Hepatocyte (in vitro differentiated cells): ENCODE measurements at places on chromosomes 7 and 10.

DNA sequence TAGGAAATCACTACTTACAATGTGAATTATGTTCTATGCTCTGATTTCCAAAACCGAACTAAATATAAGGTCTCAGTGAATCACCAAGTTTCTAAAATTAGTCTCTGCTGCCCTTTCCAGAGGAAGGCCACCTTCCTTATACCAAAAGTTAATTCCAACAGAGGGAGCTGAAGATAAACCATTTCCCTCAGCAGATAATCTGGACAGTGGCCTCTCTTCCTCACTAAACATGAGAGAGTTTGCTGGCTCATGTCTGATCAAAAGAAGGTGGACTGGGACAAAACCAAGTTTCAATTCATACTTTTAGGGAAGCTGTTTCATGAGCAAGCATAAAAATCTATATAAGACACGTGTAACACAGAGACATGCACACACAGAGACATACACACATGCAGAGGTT, 6.4 kb downstream of the FEZF1 start:
- no peak for DNase-seq

GRCh38 chr10:126014309-126014708, 117.9 kb downstream of the FANK1 start:
- DNase-seq: no peak

DNA sequence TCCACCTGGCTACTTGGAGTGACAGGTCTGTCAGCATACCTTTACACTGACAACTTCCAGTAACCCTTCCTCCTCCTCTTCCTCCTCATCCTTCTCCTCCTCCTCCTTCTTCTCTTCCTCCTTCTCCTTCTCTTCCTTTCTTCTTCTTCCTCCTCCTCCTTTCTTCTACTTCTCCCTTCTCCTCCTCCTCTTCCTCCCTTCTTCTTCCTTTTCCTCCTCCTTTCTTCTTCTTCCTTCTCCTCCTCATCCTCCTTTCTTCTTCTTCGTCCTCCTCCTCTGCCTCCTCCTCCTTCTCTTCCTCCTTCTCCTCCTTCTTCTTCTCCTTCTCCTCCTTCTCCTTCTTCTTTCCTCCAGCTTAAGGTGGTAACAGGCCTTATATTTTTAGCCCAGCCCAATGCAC, 109.3 kb upstream of the PLXDC2 start:
- no peak for DNase-seq

DNA sequence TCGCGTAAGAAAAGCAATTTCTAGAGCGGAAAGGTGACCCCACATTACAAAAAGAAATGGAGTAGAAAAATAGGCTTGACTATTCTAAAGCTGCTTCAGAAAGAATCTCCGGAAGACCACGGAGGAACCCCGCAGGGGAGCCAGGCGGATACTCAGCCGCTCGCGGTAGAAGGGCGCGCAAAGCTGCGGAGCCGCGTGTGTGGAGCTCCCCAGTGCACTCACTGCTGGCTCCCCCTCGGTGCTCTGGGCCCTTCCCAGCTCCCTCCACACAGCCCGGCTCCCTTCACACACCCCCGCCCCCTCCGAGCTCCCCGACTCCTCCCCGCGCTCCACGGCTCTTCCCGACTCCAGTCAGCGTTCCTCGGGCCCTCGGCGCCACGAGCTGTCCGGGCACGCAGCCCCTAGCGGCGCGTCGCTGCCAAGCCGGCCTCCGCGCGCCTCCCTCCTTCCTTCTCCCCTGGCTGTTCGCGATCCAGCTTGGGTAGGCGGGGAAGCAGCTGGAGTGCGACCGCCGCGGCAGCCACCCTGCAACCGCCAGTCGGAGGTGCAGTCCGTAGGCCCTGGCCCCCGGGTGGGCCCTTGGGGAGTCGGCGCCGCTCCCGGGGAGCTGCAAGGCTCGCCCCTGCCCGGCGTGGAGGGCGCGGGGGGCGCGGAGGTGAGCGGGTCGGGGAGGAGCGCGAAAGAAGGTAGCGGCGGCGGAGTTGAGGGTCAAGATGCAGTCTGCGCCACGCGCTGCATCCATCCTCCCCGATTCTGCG, at the start of gene STEAP2:
STEAP2 (plus strand) TSS at position 350 of the 758 bp plus-strand sequence. CDS start 13,343 bp downstream, outside the sequence.
- peak; percentile 95 for DNase-seq

GRCh38 chr10:104142081-104142480, 20.1 kb downstream of the SFR1 start:
- DNase-seq: no peak

DNA sequence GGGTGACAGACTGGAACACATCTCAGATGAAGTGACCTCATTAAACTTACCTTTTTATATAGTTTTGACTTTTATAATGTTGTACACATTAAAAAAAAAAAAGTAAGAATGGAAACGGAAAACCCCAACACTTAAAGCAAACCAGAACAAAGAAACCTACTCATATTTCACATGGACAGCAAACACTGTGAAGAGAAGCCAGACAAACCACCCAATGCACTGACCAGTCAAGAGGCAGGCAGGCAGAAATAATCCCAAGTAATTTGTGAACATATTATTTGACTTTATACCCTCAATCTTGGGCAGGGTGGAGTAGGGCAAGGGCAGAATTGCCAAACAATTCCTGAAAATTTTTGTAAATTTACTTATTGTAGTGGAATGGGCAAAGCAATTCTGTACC, 39.8 kb downstream of the WAPL start:
- DNase-seq: no peak
